ENCODE measurements at places on chromosomes 4 and X.

DNA sequence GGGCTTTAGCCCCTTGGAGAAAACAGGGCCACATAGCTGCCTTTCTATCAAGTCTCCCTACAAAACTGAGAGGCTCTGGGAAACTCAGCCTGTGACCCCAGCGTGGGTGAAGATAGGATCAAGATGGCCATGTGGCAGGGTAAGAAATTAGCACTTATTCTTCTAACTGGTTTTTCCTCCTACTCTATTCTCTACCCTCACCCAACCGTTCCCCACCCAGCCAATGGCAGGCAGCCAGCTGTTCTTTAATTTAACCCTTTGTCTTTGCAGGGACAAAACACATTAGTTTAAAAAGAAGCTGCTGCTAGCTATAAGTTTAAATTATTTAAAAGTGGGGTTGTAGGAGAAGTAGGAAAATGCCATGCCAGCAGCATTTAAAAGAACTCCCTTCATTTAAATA is 2.8 kb downstream of the CLCN5 start:
- DNase-seq: no peak

DNA sequence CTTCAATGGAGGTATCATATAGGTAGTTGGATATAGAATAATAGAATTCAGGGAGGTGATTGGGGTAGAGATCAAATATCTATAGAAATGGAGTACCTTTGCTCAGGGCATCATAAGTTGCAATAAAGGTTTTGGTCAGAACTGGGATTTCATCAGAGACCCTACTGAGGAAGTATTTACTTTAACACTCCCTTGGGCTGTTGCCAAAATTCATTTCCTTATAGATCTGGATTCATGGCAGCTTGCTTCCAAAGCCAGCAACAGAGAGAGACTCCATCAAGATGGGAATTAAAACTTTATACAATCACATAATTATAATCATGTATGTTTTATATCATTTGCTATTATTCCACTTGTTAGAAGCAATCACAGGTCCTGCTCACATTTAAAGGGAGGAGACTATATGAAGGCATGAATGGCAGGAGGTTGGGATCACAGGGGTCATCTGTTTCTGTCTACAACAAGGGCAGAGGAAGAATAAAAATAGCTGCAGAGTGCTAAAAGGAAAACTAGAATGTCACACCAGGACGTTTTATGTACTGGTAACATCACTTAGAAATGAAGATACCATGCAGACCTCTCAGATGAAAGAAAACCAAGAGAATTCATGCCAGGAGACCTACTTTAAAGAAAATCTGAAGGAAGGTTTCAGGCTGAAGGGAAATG is 902.1 kb upstream of the LCORL start:
- no peak for DNase-seq

GRCh38 chr4:129682586-129682985 is 586.6 kb downstream of the C4orf33 start:
- no peak for DNase-seq

DNA sequence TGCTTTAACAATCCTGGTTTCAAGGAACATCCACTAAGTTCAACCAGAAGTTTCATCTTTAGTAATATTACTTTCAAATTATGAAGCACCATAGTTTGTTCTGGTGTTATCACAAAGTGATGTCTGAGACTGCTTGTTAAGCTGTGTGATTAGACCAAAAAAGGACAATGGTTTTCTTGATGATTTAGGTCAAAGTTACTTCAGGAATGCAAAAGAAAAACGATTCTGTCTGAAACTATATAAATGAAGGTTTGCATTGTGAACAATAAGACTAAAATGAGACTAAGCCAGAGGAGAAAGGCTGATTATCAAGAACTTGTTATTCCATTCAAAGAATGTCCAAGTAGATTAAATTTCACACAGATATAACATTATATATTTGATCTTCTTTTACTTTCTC is 122.4 kb upstream of the ETNPPL start:
- DNase-seq: no peak

DNA sequence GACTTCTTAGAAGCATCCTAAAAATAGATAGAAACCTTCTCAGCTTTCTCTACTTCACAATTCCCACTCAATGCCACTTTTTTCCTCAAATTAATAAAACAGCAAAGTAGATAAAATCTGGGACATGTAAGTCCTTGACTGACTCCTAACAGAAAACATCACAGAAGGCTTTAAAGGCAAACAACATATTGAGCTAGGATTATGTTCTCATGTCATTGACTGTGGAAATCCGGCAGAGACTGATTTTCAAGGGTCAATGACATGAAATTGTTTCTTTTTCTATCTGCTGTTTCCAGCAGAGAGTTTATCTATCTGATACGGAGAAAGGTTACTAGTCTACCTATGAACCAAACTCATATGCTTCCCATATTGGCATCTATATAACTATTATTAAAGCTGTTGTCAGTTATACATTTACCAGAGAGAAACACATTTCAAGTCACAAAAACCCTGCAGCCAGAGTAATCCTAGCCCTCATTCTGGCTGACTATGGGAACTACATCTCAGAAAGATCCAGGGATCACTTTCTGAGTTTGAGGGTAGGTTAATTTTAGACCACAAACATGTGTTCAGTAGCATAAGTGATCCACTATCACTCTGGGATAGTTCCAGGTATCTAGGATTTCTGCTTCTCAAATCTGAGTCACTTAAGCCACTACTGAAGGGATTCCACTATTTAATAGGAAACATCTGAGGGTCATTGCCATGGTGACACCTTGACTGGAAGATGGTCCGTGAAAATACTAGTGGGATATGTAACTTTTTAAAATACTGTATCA is 147.6 kb downstream of the PPP3CA start:
- no peak for DNase-seq

- DNase-seq: no peak
These were observed 627.8 kb upstream of the SLIT2 start for GRCh38 chr4:19623866-19624265.

GRCh38 chrX:85003655-85004244 is at the start of gene APOOL:
Gene APOOL, plus strand, starts transcription at chrX:85003877. Its CDS starts 36 bp downstream, at chrX:85003913.
- DNase-seq: peak; percentile 88

- DNase-seq: no peak
These were observed 527.2 kb upstream of the PRKX start for GRCh38 chrX:4240541-4241194.

GRCh38 chrX:132651421-132652086 is 162.7 kb upstream of the MBNL3 start:
- DNase-seq: peak; percentile 9

- no peak for DNase-seq
These were observed 47.4 kb upstream of the PTCHD1 start for GRCh38 chrX:23287191-23287725.

GRCh38 chrX:66889418-66889817 is 250.5 kb upstream of the EDA2R start:
- no peak for DNase-seq

- no peak for DNase-seq
These were observed 260 bp upstream of the CCDC149 start for GRCh38 chr4:24913119-24913485.
